Endothelial cell of umbilical vein (primary cell): ENCODE measurements at places on chromosomes 7 and 10. TPM values are rescaled to one million over a fixed set of nuclear protein-coding genes. Genes with fewer than 3 reads are reported as not detected.

DNA sequence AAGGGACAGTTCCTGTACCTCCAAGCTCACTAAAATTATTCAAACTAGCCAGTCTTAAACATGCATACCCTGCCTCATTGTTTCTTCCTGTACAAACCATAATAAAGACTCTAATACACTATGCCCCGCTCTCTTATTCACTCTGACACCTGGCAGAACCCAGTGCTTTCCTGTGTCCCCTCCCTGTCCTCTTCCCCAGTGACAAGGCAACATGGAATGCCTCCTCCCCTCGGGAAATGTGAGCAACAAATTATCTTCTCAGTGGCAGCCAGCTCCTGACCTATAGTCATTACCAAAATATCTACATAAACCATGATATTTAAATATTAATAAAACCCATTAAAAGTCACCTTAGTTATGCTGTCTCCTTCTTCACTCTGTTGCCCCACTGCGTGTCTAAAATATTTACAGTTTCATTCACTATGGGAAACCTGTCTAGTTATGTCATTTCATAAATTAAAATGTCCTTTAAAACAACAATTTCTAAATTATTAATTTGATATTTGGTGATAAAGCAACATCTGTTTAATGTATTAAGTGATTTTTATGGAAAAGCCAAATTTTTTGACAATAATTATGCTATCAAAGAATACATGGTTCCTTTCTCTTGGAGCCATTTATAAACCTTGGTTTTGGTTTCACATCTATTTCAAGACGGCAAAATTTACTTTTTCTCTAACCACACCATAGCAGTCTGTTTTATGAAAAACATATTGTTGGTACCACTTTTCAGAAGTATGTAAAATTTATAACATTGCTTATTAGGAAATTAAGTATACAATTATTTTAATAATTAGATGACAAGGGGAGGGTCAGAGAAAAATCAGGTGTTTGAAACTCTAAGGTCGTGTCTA, 1355.2 kb downstream of the XPNPEP1 start:
- no peak overlapping the region for H3K4me3 ChIP-seq
- H3K27ac ChIP-seq: no peak overlapping the region
- H3K36me3 ChIP-seq: no peaks in the 10 kb centered on the region
- DNase-seq: no peak
- H3K4me1 ChIP-seq: no peaks in the 10 kb centered on the region

DNA sequence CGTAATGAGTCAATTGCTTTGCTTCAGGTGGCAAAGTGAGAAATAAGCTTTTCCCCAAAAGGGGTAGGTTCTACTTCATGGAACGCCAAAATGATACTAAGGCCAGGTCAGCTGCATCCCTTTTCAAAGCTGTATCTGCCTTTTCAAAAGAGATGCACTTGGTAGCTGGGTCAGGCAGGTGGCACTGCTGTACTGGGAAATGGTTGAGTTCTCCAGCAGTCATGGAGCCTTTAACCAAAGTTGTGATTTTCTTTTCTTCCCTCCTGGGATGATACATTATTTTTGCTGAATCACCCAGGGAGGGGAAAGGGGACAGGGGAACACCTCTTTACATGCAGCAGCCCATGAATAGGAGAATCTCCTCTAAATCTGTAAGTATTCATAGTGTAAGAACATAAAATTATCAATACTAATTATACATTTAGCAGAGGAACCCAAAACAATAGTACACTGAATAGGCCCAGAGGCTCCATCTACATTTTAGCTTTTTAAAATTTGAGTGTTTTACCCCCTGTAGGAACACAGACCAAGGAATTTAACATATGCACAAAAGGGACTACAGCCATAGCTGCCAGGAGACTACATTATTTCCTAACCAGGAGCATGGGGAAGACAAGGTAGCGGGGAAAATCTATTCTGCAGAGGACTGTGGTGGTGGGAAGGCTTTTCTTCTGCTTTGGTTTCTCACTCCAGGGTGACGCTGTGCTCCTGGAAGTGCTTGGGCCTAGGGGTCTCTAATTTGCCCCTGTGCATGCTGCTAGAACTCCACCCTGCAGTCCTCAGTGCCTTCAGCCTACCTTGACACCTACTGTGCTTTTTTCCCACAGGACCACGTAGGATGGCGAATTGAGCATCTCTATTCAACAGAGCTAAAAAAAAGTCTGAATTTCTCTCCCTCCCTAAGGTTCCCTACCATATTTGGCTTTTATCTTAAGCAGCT, 6.4 kb upstream of the GPR22 start:
- no peaks in the 10 kb centered on the region for H3K4me1 ChIP-seq
- H3K36me3 ChIP-seq: no peaks in the 10 kb centered on the region
- H3K4me3 ChIP-seq: no peak overlapping the region
- DNase-seq: peak; percentile 67
- H3K27me3 ChIP-seq: no peaks in the 10 kb centered on the region

The JAZF1 gene
- 14.9 and 16.9 TPM in 2 replicates for total RNA-seq

The IGFBP1 gene
- 2.3 and 4.0 TPM in 2 replicates for total RNA-seq

The MYPN gene
- total RNA-seq: not detected in 2 replicates
